ENCODE measurements at places on chromosomes 3 and 15. TPM values are rescaled to one million over a fixed set of nuclear protein-coding genes. Genes with fewer than 3 reads are reported as not detected.

DNA sequence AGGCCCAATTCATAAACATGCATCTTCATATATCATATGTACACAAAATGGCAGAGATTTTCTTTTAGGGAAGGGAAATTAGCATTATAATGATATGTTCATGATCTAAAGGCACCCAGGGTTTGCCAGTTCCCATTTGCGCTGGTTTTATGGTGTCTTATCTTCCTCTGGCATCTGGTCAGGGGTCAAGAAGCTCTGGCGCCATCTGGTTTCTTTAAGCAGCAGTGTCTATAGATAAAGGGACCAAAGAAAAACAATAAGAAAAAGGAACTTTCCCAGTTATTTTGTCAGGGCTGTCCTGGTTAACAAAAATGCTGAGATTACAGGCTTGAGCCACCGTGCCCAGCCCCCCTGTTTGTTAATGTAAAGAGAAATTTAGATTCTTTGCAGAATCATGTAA, 3.3 kb upstream of the DCP1A start:
- DNase-seq = peak; percentile 30

GRCh38 chr3:20421-20820, 176.1 kb upstream of the CHL1 start:
- DNase-seq = no peak

DNA sequence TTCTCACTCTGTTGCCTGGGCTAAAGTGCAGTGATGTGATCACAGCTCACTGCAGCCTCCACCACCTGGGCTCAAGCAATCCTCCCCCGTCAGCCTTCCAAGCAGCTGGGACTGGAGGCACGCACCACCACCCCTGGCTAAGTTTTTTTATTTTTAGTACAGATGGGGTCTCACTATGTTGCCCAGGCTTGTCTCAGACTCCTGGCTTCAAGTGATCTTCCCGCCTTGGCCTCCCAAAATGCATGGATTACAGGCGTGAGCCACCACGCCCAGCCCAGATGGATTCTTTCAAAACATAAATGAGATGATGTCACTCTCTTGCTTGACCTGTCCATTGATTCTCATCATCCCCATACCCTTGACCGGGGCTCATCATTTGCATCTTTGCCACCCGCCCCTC, 72.6 kb upstream of the SLC6A6 start:
- no peak for DNase-seq

The SLC24A5 gene
- total RNA-seq = not detected

- DNase-seq = no peak
Observed at GRCh38 chr15:62964251-62964650, 78.3 kb upstream of the TPM1 start.

The TMCO5A gene
- total RNA-seq = not detected

GRCh38 chr3:160797356-160797755, 41.3 kb downstream of the PPM1L start:
- DNase-seq = no peak

Measured in HFFc6 (cell line).